ENCODE measurements at places on chromosomes 7 and 10.

GRCh38 chr10:102555781-102556328 is 52.1 kb downstream of the SUFU start:
- DNase-seq = no peak

DNA sequence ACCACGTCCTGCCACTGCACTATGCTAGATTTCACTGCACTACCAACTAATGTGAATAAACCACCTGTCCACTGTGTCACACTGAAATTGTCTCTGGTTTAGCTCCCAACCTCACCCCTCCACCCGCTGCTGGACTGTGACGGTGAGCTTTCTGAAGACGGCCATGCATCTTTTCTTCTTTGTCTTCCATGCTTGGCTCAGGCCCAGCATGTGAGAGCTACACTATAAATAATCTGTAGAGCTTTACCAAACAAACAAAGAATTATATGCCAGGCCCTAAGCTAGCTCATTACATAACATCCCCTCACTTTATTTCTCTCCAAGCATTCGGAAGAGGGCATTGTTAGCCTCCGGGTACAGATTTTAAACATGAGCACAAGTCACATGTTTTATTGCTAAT is 633.2 kb downstream of the TNS3 start:
- no peak for DNase-seq

DNA sequence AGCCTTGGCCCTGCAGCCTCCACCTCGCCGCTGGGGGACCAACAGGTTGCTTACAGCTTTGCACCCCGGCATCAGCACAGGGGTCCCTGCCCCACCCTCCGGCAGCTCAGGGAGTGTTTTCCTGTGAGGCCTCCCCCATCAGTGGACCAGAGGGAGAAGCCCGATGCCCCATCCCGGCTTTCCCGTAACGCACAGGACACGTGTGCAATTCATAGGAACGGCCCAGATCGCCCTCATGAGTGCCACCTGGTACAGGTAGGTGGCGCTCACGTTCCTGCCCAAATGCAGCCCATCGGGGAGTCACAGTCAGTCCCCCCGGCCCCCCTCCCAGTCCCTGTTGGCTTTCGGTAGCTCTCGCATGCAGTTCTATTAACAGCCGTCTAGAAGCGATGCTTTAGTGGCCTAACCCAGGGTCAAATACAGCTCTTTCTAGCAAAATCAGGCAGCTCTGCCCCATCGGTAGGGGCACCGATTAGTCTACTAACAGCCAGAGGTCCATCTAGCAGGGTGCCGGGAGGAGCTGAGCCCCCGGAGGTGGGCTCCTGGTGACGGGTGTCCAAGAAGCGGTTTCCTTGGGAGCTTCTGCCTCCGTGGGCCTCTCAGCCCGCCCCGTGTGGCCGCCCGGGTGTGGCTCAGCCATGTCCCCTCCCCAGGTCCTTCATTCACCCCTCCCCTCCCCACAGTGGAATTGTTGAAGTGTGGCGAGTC is 48.4 kb upstream of the GTF2IRD1 start:
- no peak for DNase-seq

DNA sequence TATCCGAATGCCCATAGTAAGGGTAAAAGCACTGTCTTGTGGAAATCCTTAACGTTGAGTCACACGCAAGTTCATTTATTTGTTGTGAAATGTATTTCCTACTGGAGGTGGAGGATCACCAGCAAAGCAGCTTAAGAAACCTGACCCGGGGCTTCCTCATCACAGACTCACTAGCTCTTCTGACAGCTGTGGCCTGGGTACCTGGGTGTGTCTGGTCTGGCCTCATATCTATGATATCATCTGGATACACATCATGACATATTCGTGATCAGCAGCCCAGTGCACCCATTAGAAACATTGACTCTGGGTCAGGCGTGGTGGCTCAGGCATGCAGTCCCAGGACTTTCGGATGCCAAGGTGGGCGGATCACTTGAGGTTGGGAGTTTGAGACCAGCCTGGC is 8.8 kb downstream of the DRGX start:
- DNase-seq = no peak

GRCh38 chr7:38709123-38709522 is 78.0 kb upstream of the AMPH start:
- no peak for DNase-seq

GRCh38 chr10:114347241-114347640 is 57.1 kb downstream of the AFAP1L2 start:
- no peak for DNase-seq

- DNase-seq = no peak
These were observed 155.8 kb downstream of the MALRD1 start for GRCh38 chr10:19204246-19204917.

DNA sequence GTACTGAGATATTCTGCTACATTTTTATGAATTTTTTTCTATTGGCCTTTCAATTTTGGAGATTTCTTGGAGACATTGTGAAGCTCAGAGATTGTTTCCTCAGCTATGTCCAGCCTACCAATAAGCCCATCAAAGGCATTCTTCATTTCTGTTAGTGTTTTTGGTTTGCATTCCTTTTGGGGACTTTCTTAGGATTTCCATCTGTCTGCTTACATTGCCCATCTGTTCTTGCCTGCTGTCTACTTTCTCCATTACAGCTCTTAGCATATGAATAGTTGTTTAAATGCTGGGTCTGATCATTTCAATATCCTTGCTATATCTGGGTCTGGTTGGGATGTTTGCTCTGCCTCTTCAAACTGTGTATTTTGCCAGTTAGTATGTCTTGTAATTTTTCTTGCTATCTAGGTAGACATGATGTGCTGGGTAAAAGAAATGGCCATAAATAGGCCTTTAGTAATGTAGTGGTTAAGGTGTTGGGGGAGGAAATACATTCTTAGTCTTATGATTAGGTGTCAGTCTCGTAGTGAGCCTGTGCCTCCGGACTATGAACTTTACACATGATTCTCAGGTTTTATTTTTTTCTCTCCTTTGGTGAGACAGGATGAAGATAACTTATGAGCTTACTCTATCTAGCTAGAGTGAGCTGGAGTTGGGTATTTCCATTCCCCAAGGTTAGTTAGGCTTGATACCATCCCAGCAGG is 32.6 kb upstream of the NME8 start:
- DNase-seq = no peak

DNA sequence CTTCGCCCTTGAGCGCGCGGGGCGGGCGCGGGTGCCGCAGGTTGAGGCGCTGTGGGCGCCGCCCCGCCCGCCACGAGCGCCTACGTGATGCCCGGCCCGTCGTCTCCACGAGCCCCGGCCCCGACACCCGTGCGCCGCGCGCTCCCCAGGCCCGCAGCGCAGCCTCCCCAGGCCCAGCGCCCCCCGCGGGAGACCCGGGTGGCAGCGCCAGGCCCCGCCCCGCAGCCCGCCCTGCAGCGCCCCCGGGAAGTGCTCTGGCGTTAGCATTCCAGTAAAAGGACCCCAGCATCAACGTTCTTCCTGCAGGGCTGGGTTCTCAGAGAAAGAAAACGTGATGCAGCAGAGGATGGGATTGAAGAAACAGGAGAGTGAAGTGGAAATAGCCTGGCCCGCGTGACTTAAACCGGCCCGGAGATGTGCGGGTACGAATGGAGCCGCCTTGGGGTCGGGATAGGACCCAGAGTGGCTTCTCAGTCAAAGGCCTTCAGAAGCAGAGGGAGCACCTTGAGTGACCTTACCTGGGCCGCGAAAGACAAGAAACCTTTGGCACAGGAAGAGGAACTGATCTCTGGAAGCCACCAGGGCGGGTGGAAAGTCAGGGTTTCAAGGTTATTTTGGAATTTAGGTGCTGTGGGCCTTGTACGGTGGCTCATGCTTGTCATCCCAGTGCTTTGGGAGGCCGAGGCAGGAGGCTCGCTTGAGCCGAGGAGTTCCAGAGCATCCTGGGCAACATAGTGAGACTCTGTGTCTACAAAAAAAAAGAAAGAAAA is 1.8 kb downstream of the PFKP start:
- DNase-seq = no peak

- no peak for DNase-seq
These were observed 258.8 kb downstream of the EXOC4 start for GRCh38 chr7:133511708-133512107.

- DNase-seq = no peak
These were observed 30.8 kb downstream of the ACADSB start for GRCh38 chr10:123039632-123039930.

- no peak for DNase-seq
These were observed 151.1 kb downstream of the SH3PXD2A start for GRCh38 chr10:103703941-103704919.

DNA sequence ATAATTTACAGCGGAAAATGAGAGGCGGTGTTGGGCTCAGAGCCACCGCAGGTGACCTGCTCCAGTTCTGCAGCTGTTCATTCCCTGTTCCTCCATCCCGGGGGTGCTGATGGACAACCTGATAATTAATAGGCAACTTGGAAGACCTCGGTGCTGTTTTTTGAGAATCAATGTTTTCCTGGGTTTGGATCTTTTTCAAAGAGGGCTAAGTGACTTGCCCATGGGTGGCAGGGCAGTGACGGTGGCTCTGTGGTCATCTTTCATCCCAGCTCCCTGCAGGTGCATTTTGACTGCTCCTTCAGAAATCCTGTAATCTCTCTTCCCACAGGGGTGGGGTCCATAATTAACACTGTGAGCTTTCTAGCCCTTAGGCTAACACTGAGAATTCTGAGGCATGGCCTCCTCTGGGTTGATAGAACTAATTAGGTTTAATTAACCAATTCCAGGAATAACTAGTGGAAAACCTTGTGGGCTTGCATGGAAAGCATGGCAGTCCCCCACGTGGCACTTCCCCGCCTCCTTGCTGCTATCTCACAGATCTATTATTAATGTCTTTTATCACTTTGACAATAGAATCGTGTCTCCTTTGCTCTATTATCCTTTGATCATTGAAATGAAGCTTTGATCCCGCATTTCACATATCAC is 217.9 kb downstream of the GLRX3 start:
- DNase-seq = no peak

DNA sequence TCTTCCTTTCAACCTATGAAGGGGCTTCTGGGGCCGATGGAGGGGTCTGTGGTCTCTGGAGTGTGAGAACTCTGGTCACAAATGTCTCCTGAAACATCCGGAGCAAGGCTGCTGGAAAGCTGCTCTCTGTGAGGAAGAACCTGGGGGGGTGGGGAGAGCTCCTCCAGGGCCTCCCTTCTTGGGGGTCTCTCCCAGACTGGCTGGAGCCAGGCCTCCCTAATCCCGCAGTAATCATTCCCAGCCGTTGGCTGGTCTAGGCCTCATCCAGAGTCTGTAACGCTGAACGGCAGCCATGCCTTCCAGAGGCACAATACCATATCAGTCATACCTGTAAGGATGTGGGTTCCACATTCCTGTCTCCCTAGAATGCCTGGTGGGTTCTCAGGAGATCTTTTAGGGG is 4.4 kb upstream of the LZTS2 start:
- no peak for DNase-seq

- DNase-seq = no peak
These were observed 13.6 kb upstream of the KAZALD1 start for GRCh38 chr10:101047961-101048892.

- DNase-seq = no peak
These were observed 258.7 kb downstream of the ELFN1 start for GRCh38 chr7:1928645-1929348.

- DNase-seq = no peak
These were observed 7.9 kb upstream of the HOXA2 start for GRCh38 chr7:27110186-27111031.

GRCh38 chr7:39465055-39465929 is 100.9 kb upstream of the YAE1 start:
- DNase-seq = no peak

DNA sequence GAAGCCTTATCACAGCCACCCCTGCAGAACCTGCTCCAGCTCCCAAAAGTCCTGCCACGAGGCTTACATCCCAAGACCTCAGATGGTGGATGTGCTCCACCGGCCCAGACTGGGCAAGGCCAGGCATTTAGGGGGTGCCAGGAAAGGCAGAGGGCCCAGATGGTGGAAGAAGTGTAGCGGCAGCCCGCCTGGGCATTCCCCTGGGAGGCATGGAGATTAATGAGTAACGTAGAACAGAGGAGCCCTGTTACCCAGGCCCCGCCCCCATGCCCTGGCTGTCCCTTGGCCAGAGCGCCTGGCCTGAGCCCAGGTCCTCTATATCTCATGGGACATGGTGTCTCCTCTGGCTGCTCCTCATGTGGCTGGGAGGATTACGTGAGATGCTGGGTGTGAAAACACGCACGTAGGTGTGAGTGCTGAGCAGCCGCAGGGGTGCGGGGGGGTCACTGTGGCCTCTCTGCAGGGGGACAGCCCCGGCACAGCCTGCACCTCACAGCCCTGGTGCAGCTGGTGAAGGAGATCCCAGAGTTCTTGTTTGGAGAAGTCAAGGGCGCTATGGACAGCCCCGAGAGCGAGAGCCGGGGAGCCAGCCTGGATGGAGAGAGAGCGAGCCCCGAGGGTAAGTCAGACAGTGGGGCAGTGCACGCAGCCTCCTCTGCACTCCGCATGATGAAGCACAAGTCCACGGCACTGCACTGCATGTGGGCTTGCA is 52.9 kb downstream of the ZNF467 start:
- no peak for DNase-seq

DNA sequence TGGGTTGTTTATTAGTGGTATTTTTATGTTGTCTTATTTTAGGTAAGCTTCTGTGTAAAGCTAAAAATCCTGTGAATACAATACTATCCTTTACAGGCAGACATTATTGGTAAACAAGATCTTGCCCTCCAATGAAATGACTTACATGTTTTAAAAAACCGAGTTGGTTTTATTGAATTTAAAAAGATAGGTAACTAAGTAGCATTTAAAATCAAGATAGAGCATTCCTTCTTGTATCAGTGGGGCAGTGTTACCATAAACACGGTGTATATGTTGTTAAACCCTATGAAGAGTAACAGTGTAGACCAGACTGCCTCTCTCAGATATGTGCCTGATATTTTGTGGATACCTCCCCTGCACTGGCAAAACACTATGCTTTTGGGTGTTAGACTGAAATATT is 81.0 kb downstream of the SNX10 start:
- no peak for DNase-seq

GRCh38 chr10:79976999-79977398 is 28.1 kb upstream of the SFTPD start:
- DNase-seq = no peak

DNA sequence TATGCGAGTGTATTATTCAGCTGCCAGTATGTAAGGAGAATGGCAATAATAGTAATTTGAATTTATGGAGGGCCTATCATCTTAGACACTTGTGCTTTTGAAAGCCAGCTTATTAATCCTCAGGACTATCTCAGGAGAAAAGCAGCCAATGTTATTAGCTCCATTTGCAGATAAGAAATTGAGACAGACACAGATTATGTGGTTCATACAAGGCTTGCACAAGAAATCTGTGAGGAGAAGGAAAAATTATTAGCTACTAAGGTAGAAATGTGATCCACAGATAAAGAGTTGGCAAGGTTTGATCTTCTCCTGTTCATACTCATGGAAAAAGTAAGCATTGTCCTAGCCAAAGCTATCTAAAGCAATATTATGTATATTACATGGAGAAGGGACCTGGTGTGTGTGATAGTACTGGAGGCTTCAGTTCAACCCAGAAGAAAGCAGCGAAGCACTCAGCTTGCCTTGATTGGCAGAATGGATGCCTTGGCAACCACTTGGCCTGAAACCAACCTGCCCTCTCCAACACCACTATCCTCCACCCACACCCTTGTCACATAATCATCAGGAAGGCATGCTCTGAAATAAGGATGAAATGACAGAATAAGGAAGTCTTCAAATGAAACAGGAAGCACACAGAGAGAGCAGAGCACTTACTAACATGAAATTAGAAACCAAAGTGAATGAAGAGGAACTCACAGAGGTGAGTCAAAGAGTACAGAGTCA is 18.0 kb downstream of the MACC1 start:
- DNase-seq = no peak

Data from stimulated activated CD8-positive, alpha-beta memory T cell treated with anti-CD3 and anti-CD28 coated beads, Interleukin-7, amount 100 ng/mL, for 1 hour (primary cell).